ENCODE measurements at places on chromosomes 11 and 22.

- no peak for DNase-seq
These were observed 7.9 kb upstream of the SLN start for GRCh38 chr11:107719557-107720302.

- DNase-seq, result no peak
These were observed 178.2 kb downstream of the LRRC4C start for GRCh38 chr11:41281131-41281742.

GRCh38 chr11:56817661-56818060, 69.2 kb upstream of the OR9G4 start:
- no peak for DNase-seq

DNA sequence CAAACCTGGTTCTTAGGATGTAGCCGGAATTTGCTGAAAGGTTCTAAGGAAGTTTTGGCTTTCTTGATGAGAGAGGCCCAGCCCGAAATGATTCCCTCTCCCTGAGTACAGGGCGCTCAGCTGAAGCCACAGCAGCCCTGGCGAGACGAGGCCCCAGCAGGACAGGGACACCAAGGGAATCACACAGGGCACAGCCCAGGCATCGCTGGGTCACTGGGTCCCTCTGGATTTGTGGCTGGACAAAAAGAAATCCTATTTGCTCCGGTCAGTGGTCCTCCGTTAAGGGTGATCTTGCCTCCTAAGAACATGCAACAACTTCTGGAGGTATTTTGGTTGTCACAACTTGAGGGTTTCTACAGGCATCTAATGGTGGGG, 6.4 kb downstream of the FGF19 start:
- DNase-seq, result no peak

GRCh38 chr22:43434275-43434927, 22.6 kb downstream of the MPPED1 start:
- DNase-seq, result no peak

- DNase-seq, result peak; percentile 19
These were observed 16.3 kb upstream of the CABP2 start for GRCh38 chr11:67539550-67539949.

GRCh38 chr22:37690407-37690806, 4.3 kb downstream of the NOL12 start:
- DNase-seq, result no peak

GRCh38 chr11:61747192-61747966, 5.1 kb upstream of the MYRF start:
- DNase-seq, result peak; percentile 85

DNA sequence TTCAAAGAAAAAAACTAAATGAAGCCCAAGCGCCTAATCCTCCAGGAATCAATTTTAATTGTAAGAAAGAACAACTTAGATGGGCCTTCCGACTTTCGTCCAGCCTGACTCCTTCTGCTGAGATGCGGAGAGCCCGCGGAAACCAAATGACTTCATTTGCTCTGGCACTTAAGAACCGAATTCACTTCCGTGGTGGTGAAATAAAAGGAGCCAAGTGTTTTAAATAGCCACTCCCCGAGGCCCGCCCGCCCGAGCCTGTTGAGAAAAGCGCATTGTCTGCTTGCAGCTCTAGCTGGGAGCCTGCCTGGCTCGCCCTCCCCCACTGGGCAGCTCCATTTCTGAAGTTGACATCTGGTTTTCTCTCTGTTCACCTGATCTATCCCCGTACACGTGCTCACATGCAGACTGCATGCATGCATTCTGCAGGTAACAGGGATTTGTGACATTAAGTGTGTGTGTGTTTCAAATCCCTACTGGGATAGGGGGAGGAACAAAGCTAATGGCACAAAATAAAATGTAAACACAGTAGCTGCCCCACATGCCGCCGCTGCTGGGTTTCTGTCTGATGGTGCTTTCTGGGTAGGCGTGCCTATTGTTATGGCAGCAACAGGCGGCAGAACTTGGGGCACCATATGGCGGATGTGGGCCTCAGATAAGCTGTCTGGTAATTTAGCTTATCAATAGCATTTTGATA, 6.2 kb downstream of the TEAD1 start:
- DNase-seq, result peak; percentile 32

DNA sequence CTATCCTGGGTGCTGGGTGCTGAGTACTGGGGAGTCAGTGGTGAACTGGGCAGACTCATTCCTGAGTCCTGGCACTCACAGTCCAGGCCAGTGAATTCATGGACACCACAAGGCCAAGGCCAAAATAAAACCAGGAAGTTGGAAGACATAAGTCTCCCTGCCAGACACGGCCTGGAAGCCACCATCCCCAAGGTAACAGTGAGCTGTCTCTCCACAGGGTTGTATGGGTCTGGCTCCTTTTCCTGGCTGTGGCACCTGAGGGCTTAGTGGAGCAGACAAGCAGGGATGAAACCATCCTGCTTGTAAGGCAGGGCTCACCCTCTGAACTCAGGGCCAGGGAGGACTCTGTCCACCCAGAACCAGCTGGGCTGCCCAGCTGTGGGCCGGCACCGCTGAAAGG, 54.7 kb upstream of the ALX4 start:
- no peak for DNase-seq

- DNase-seq, result no peak
These were observed 55.3 kb downstream of the INSC start for GRCh38 chr11:15169815-15170551.

DNA sequence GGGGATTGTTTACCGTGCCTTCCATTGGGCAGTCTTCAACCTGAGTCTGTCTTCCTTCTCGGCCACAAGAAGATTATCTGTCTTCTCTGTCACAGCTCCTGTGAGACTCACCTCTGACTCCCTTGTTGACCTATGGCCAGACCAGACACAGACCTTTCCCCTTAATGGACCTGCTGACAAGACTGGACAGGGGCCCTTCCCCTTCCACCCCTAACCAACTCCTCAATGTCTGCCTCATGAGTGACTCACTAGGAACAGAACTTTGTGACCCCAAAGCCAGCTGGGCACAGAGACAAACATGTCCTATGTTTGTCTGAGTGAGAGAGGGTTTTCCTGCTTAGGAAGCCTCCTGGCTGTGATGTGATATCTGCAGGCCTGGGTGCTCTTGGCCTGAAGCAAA, 405.0 kb downstream of the BRD1 start:
- no peak for DNase-seq

DNA sequence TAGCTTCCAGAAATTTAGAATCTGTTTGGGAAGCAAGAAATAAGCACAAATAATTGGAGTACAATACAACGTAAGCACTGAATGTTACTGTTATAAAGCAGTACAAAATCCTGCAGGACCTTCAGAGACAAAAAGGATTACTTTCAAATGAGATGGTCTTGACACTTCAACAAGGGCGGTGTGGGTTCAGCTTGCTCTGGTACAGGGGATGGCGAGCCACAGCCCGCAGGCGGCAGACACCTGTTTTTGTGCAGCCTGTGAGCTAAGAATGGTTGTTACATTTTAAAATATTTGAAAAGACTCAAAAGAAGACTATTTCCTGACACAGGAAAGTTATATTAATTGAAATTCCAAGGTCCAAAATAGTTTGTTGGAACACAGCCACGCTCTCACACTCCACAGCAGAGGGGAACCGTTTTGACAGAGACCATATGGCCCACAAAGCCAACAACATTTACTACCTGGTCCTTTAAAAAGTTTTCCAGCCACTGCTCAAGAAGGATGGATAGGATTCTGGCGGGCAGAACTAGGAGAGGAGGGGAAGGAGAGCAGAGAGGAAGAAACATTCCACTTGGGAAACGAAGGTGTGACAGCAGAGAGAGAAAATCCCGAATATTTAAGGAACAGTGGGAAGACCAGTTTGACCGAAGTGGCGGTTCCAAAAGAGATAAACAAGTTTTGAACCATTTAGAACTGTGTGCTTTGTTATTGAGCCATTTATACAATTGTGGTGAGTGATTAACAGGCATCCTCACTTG, 6.3 kb downstream of the PRDM10 start:
- no peak for DNase-seq

GRCh38 chr11:36411202-36411640, 98.9 kb downstream of the TRAF6 start:
- DNase-seq, result peak; percentile 84

DNA sequence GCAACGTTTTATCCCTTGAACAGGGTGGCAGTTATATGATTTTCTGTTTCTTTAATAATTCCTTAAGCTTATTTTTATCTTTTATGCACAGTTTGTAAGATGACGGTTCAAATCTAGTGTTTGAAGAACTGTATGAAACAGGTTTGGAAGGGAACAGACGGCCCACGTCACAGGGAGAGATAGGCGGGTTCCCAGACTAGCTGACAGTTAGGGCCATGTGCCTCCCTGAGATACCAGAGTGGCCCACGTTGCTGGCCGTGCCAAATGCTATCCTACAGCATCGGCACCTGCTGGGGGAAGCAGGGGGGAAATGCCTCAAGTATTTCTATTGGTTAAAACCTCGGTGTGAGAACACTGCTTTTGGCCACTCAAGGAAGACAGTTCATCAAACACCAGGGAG, 50.2 kb upstream of the BID start:
- no peak for DNase-seq

GRCh38 chr22:41512421-41513194, 31.7 kb downstream of the POLR3H start:
- peak; percentile 81 for DNase-seq

GRCh38 chr11:17923217-17923616, 89.6 kb downstream of the SERGEF start:
- DNase-seq, result no peak
